ENCODE measurements at places on chromosomes 5 and 9.
A peak's percentile ranks its signal among the peaks of the same experiment; 100 is the strongest.

DNA sequence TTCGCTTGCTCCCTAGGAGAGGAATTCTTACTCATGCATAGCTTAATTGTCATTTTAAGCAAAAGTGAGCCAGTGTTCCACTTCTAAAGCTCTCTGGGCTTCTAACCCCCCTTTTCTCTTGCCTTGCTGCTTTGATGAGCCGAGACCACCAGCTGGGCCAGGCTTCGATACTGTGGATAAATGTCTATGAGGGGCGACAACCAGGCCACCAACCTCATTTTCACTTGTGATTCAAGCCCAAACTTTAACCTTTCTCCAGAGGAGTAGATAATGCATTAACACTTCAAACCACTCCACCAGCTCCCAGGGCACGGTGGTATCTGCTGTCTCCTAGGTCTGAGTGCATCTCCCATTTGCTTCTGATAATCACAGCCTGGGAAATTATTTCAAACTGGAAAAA, 205.6 kb downstream of the PSAT1 start:
- no peak for DNase-seq

- no peak for DNase-seq
These were observed 309.2 kb downstream of the CTNND2 start for GRCh38 chr5:11595045-11595444.

DNA sequence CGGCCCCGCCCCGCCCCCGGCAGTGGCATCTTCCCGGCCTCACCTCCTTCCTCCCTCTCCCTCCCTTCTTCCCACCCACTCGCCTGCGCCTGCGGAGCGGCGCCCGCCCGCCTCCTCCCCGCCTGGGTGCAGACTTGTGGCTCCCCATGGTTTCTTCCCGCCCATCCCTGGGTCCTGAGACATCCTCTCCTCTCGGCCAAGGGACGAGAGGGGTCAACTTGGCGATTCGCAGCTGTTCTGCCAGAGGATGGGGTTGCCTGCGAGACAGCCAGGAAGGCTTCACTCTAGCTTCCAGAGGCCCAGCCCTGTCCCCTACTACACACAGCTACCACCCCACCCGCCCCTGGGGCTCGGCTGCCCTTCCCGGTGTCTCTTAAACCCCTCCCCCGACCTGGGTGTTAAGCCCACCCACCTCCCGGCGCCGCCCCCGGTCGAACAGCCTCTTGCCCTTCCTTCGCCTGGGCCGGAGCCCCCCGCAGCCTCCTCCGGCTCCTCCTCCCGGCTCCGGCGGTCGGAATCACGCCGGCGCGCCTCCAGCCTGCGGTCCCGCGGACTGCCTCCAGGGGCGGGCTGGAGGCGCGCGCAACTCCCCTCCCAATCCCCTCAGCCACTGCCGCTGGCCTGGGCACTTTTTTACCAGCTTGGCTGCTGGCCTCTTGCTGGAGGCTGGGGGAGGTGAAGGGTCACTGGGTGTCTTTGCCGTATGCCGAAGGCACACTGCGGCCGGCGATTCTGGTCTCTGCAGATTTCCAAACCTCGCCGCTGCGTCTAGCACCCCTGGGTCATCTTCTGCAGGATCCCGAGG, 1.9 kb downstream of the JADE2 start:
- peak; percentile 24 for DNase-seq

- DNase-seq = no peak
These were observed 144.8 kb downstream of the NR3C1 start for GRCh38 chr5:143258559-143259253.

GRCh38 chr5:22319798-22320197, 533.3 kb downstream of the CDH12 start:
- no peak for DNase-seq

GRCh38 chr5:126970517-126971017, 59.8 kb downstream of the MARCHF3 start:
- DNase-seq = no peak

GRCh38 chr5:111121926-111122325, 29.8 kb downstream of the WDR36 start:
- no peak for DNase-seq

DNA sequence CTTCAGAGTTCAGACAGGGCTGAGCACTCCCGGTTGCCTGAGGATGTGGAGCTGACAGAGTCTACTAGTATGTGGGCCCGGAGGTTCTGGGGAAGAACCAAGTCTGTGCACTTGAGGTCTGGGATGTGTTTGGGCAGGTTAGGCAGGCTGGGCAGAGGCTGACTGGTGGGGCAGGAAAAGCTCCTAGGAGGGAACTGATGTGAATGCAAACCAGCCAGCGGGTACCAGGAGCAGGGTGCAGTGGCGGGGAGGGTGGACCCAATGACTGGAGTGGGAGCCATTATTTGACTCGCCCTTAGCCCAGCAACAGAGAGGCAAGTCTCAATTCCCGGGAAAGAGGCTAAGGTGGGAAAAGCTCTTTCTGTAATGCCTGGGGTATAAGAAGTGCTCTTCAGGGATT, 419.9 kb upstream of the DAP start:
- no peak for DNase-seq

- DNase-seq = no peak
These were observed 73.5 kb downstream of the MFAP3 start for GRCh38 chr5:154112255-154112654.

DNA sequence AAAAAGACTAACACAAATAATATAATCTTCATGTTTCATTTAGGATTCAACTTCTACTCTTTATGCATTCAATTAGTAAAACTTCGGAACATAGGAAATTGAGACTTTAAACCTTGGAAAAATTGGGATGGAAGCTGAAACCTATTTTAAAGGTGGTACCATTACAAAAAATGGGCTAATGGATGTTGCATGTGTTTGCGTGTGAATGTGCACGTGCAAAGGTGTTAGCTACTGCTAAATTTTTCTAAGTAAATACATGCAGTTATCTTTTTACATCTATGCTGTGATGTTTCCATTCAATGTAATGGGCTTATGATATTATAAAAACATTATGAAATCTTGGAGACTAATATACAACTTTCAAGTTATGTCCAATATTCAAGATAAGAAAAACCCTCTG, 134.8 kb downstream of the CDH10 start:
- DNase-seq = no peak

DNA sequence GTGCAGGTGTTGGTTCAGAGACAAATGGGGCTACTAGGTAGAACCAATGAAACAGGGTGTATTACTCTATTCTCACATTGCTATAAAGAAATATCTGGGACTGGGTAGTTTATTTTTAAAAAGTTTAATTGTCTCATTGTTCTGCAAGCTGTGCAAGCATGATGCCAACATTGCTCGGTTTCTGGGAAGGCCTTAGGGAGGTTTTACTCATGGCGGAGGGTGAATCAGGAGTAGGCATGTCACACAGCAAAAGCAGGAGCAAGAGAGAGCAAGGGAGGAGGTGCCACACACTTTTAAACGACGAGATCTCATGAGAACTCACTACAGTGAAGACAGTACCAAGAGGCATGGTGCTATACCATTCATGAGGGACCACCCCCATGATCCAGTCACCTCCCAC, 134.6 kb downstream of the PIK3R1 start:
- DNase-seq = no peak

- DNase-seq = no peak
These were observed 1.2 kb upstream of the RFK start for GRCh38 chr9:76395381-76395780.
